ENCODE measurements at places on chromosomes 5 and 9. TPM values are rescaled to one million over a fixed set of nuclear protein-coding genes. Genes with fewer than 3 reads are reported as not detected.

Gene SH3GL2
- not detected for total RNA-seq

Gene LHX2
- total RNA-seq: 1.2 TPM

Gene PARP8
- 9.1 TPM for total RNA-seq

Gene OR2V2
- not detected for total RNA-seq

Gene OLFML2A
- total RNA-seq: 0.39 TPM

Gene MOB3B
- total RNA-seq: 0.22 TPM

Gene SLC22A5
- total RNA-seq: 4.8 TPM

Gene IFNA4
- not detected for total RNA-seq

Gene FGF1
- total RNA-seq: 124 TPM

Gene LAMC3
- total RNA-seq: under 0.01 TPM

Gene SLC35A4
- 20.0 TPM for total RNA-seq

Gene MVB12B
- total RNA-seq: 6.0 TPM

Gene FTMT
- not detected for total RNA-seq

Gene IER5L
- 52.7 TPM for total RNA-seq

Gene IL5
- not detected for total RNA-seq
